NCI-H1092 (cell line): ENCODE measurements at places on chromosomes 1 and 21.

DNA sequence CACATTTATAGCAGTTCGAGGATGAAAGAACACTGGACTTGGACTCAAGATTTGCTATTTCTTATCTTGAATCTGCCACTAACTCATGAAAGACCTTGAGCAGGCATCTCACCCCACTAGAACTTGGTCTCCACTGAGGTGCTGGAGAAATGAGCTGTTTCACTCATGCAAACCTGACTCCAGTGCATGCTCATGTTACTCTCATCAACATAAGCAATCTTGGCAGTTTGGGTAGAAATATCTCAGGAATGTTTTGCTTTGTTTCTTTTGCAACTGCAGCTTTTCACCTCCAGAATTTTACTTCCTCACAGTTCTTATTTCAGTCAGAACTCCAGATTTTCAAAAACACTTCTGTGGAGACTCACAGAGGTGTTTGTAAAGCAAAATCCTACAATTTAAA is 46.2 kb upstream of the DAB1 start:
- no peak for DNase-seq

DNA sequence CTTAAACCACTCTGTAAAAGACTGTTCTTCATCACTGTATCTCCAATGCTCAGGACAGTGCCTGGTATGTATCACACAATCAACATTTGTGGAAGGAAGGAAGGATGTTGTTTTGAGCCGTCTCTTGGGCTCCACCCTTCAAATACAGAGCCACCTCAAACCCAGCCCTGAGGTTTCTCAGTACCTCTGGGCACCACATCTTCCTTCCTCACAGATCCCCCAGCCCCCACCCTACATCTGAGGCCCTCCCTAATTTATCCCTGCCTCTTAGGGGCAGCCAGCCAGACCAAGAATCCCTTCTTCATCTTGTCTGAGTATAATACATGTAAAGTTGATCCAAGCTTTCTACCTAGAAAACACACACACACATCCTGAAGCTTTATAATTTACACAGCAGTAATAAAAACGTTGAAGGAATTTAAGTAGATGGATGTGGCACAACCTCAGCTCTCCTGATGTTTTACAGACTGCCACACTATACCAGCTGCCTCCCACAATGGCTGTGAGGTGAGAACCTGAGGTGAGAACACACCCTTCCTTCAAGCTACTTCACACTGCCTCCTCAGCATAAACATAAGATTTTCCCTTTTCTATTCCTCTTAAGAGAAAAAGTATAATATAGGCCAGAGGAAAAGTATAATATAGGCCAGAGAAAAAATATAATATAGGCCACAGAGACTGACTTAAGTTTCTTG is 48.5 kb downstream of the CDC7 start:
- DNase-seq: no peak

DNA sequence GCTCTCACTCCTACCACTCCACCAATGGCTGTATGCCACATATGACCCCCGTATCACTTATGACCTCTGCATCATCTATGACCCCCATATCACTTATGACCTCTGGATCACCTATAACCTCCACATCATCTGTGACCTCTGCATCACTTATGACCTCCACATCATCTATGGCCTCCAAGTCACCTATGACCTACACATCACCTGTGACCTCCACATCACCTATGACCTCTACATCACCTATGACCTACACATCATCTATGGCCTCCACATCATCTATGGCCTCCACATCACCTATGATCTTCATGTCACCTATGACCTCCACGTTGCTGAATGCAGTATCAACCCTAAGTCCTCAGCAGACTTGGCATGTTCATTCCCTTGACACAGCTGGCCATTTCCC is 271.2 kb downstream of the MATN1 start:
- DNase-seq: no peak

DNA sequence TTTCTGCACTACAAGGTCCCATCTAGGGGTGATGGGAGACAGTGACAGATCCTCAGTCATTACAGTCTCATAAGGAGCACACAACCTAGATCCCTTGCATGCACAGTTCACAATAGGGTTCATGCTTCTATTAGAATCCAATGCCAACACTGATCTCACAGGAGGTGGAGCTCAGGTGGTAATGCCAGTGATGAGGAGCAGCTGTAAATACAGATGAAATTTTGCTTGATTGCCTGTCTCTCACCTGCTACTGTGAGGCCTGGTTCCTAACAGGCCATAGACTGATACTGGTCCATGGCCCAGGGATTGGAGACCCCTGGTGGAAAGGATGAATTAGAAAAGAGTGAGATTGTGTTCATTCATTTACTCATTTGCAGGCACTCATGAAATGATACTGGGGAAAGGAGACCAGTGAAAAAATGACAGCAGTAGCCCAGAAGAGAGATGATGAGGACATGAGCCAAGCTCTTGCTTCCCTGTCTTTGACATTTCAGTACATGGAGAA is 251.6 kb upstream of the DUSP10 start:
- no peak for DNase-seq

DNA sequence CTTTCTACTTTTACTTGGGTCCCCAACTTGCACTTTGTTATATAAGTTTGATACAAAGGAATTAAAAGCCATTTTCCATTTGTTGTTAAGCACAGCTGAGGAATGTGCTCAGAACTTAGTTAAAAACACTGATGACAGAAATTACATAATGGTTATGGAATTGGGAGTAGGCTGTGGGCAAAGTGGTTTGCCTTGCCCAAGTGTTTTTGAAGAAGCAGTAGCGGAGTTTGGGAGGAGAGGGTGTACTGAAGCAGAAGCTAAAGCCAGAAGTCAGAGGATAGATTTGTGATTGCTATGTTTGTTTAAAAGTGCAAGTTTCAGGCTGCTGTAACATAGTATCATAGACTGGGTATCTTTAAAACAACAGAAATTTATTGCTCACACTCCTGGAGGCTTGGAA is 391.8 kb downstream of the DUSP10 start:
- no peak for DNase-seq

DNA sequence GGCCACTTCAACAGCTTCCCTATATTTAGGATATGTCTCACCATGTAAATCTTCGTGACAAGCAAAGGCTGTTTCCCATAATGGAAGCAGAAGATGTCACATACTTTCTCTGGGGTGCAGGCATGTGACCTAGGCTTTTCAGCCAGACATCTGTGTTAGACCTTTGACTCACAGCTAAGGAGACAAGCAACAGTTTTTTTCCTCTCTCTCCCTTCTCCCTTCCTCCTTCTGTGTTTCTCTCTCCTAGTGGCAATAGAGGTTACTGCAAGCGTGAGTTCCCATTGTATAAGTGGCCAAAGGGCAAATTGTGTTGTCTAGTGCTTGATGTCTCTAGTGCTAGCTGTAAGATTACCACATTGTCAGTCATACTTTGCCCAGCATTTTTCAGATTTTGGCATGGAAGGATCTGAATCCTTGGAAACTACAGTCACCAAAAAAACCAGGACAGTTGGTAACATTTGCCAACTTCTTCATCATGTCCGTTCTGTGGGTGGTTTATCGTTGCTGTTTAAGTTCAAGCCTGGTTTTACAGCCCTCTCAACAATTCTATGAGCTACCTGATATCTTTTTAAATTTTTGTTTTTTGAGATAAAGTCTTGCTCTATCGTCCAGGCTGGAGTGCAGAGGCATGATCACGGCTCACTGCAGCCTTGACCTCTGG is 44.4 kb upstream of the RABGAP1L start:
- DNase-seq: no peak

DNA sequence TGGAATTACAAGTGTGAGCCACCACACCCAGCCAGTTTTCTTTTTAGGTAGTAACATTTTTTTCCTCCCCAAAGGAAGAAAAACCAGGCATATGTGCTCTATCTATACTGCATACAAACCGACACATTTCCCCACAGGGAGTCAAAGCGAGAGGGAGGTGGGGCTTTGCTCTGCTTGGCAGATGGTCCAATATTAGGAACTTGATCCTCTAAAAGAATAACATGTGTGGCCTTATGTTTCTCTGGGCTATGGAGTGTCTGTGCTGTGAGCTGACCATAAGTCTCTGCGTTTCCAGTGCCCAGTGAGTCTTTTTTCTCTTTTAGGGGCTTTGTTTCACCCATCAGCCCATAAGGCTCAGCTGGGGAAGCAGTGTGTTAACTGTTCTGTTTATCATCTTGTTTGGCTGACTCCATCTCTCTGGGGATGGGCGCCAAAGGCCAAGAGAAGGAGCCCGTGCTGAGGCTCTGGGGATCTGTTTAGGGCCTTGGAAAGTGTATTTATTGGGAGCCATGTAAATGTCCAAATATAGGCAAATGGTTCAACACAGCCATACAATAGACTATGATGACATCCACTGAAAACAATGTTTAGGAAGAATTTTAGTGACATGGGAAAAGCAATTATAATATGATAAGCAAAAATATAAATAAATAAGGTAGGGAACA is 20.2 kb downstream of the LMOD1 start:
- DNase-seq: no peak

DNA sequence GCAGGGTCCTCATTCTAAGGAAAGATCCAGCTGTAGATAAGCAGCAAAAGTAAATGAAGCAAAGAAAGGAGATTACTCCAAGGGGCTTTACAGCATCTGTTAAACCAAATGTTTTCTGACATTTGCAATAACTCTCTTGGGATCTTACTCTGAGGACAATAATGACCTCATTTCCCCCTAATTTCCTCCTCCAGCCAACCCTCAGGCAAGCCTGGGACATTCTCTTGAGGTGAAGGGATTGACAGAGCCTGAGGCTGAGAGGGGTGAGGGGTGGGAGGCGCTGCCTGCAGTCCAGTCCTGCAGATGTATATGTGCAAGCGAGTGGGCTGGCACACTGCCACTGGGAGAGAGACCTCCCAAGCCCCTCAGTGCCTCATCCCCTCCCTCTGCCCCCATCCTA is 40.5 kb upstream of the NEK2 start:
- DNase-seq: no peak

- no peak for DNase-seq
Observed at GRCh38 chr1:203072911-203073310, 12.9 kb downstream of the MYOG start.

DNA sequence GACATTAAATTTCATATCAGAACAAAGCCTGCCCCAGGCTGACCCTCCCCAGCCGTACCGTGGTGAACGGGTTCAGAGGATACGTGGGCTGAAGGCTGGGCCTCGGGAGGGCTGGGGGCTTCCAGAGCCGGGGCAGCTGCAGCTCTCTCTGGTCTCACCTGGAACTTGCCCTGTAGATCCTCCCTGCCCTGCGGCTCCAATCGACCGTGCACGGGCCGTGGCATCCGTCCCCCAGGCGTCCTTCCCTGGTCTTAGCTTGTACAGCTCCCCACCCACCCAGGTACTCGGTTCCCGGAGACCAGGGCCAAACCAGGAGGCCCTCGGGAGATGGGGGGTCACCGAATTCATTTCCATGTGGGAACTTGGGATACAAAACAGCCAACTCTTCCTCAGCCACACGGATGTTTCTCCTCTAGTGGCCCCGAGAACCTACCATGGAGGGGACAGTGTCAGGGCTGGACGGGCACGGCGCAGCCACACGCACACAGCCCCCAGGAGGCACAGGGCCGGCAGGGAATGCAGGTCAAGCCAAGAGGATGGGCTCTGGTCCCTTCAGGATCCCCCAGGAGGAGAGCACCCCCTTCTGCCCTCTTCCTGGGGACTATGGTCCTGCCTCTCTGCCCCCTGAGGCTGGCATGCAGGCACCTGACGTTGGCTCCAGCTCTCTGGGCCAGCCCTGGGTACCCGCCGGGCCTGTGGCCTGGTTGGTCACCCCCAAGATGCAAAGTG is 3.1 kb downstream of the B3GALT6 start:
- no peak for DNase-seq

GRCh38 chr1:9792156-9793042 is 31.4 kb downstream of the CLSTN1 start:
- peak; percentile 98 for DNase-seq

DNA sequence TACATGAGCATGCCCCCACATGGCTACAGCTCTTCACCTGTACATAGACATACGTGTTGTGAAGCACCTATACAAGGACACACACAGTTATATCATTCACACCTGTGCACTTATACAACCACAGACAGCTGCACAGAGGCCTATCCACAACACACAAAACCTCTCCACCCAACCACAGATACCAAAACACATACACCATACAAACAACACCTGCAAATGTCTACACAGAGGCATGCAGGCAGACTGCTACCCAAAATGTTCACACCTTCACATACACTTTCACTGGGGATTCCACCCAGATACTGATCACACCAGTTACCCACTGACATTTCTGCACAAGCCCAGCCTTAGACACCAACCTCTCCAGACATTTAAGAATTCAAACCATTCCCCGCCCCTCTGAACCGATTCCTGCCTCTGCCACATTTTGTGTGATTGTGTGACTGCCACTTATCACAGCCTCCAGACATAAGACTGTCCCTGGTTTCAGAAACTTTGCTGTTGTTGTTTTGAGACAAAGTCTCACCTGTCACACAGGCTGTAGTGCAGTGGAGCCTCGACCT is 2.0 kb downstream of the C1orf232 start:
- DNase-seq: no peak

DNA sequence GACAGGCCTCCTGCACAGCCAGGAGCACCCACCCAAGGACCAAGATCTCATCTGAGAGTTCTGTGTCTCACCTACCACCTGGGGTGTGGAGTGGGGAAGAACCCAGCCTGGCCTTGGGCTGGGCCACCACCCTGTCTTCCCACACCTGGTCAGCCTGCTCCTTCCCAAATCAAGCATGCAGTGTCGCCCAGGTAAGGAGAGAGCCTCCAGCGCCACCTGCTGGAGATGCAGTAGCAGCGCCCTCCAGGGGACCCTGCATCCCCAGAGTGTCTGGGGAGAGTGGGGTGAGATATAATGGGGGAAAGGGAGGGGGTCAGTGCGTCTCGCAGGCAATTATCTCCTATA is 32.3 kb downstream of the KIAA2013 start:
- DNase-seq: peak; percentile 66

GRCh38 chr1:213499444-213499843 is 448.4 kb downstream of the RPS6KC1 start:
- no peak for DNase-seq

- no peak for DNase-seq
Observed at GRCh38 chr1:225946803-225947202, 5.8 kb upstream of the LEFTY2 start.

GRCh38 chr1:4166713-4167112 is 266.6 kb upstream of the C1orf174 start:
- DNase-seq: no peak

- no peak for DNase-seq
Observed at GRCh38 chr21:24225431-24225830, 1381.8 kb downstream of the MRPL39 start.

DNA sequence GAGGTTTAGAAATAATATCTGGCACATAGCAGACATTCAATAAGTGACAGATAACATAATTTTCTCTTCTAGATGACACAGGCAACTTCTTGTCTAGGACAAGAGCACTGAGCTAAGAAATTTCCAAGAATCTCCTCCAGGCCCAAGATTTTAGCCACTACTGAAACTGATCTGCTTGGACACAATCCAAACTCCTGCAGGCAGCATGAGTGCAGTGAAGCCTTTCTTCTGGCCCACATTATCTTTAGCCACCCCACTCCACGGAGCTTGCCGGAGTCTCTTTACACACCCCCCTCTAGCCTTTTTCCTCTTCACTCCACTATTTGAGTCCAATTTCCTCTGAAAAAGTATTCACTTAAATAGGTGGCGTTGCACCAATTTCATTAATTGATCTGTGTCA is 142.9 kb upstream of the DUSP10 start:
- DNase-seq: no peak

GRCh38 chr1:209647156-209647555 is 5.1 kb downstream of the LAMB3 start:
- no peak for DNase-seq
